ENCODE measurements at places on chromosomes 3 and 15. TPM values are rescaled to one million over a fixed set of nuclear protein-coding genes. Genes with fewer than 3 reads are reported as not detected.
A peak's percentile ranks its signal among the peaks of the same experiment; 100 is the strongest.

The ANKUB1 gene
- not detected for total RNA-seq

The GPR62 gene
- total RNA-seq: not detected

The MASP1 gene
- 0.44 TPM for total RNA-seq

- peak overlapping the region; percentile 99 for H3K27ac ChIP-seq
Observed at GRCh38 chr3:119322021-119322834, 28.0 kb downstream of the ARHGAP31 start.

GRCh38 chr3:127534564-127534963, 56.0 kb downstream of the TPRA1 start:
- H3K4me3 ChIP-seq: no peak overlapping the region
- H3K27ac ChIP-seq: no peak overlapping the region
- peaks cover 2% of the 10 kb centered on the region for H3K36me3 ChIP-seq
- H3K27me3 ChIP-seq: peaks cover 47% of the 10 kb centered on the region
- H3K4me1 ChIP-seq: peaks cover 6% of the 10 kb centered on the region
- DNase-seq: no peak

DNA sequence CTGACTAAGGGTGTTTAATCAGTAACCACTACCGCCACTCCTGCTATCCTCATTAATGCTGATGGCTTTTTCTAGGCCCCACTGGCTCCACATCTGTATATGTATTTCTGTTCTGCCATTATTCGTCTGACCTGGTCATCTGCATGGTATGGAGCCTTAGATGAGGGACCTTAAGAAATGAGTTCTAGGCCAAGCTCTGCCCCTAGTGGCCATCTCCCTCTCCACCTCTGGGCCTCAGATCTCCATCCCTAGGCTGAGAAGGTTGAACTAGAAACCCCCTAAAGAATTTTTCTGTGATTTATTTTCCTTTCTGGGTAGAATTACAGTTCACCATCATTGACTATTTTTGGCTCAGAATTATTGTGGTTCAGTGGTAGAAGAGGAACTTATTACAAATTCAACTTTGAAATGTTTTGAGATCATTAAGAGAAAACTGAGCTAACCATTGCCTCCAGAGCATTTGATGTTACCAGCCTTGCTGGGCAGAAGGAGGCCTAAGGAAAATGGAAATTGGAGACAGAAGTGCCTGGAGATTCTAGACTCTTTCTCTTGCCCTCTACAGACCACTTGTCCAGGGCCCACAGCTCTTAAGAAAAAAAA, 325.2 kb upstream of the NR2E3 start:
- peaks cover 2% of the 10 kb centered on the region for H3K36me3 ChIP-seq
- H3K27ac ChIP-seq: no peak overlapping the region
- peaks cover 54% of the 10 kb centered on the region for H3K27me3 ChIP-seq

- no peak overlapping the region for H3K27ac ChIP-seq
- no peaks in the 10 kb centered on the region for H3K4me1 ChIP-seq
- DNase-seq: no peak
- H3K36me3 ChIP-seq: no peaks in the 10 kb centered on the region
- H3K27me3 ChIP-seq: no peaks in the 10 kb centered on the region
- no peak overlapping the region for H3K4me3 ChIP-seq
Observed at GRCh38 chr3:175428466-175428865, 569.3 kb downstream of the NAALADL2 start.

The PPARG gene
- total RNA-seq: 1.2 TPM

The TRPC1 gene
- total RNA-seq: 3.3 TPM

DNA sequence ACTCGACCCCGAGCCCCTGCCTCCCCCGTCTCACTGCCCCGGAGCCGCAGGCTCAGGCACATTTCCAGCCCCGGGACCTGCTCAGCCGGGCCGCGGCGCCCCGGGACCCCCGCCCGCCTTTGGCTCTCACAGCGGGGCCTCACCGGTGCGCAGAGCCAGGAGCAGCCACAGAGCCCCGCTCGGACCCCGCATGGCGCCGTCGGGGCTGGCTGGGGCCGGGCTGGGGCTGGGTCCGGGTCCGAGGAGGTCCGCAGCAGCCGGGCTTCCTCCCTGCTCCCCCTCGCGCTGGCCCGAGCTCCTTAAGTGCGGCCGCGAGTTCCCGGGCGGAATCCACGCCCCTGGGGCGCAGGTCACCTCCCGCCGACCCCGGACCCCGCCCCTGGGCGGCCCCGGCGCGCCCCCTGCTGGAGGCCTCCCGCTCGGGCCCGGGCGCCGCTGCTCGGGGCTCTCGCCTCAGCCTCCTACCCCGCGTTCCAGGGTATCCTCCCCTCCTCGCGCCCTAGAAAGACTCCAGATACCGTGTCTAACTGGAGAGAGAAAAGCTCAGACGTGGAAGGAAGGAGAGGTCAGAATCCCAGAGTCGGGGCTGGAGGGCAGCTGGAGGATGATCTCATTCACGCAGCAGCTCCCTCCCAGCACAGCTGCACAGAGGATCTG, at the start of gene MELTF:
Gene MELTF, minus strand, starts transcription at position 307 of the 657 bp plus-strand sequence. Its CDS starts 115 bp downstream, at position 192.
- H3K4me1 ChIP-seq: peaks cover 7% of the 10 kb centered on the region
- DNase-seq: peak; percentile 75

GRCh38 chr15:34847598-34847997, 52.2 kb upstream of the ACTC1 start:
- no peak for DNase-seq
- H3K27ac ChIP-seq: no peak overlapping the region
- no peaks in the 10 kb centered on the region for H3K36me3 ChIP-seq
- H3K4me1 ChIP-seq: peaks cover 2% of the 10 kb centered on the region
- H3K4me3 ChIP-seq: no peak overlapping the region

DNA sequence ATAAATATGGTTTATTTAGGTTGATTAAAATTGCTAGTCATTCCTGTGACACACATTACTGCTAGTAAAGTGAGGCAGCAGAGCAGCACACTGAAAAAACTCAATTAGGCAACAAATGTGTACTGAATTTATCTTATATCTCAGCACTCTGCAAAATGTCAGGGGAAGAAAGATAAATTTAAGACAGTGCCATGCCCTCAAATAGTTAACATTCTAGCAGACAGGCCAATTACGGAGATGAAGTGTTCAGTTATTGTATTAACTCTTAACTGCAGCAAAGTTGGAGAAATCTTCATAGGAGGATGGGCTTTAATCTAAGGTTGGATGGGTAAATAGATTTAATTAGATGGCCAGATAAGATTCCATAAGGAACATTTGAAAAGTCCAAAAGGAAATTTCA, 127.9 kb downstream of the PCCB start:
- H3K27ac ChIP-seq: no peak overlapping the region
- peaks cover 5% of the 10 kb centered on the region for H3K36me3 ChIP-seq
- peaks cover 4% of the 10 kb centered on the region for H3K4me1 ChIP-seq
- H3K4me3 ChIP-seq: no peak overlapping the region

DNA sequence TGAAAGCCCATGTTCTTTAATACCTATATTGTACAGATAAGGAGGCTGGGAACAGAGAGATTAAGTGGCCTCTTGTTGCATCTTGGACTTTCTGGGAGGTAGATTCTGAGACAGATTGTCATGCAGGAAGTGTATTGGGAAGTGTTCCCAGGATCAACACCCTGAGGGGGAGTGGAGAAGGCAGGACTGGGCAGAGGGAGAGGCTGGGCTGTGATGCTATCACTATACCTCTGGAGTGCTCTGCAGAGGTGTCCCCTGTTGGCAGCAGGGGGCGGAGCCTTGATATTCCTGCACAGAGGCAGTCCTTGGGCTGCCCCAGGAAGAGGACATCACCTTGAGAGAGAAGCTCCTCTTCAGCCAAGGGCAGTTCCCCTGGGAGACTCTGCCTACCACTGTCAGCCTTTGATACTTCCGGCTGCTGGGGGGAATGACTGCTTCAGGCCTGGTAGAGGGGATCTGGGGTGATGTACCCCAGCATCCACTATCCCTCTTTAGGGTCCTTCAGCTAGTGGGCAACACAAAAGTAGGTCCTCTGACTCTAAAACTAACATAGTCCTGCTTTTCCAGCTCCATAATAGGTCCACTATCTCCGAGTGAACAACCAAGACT, 97.4 kb upstream of the RNU6-1 start:
- DNase-seq: no peak
- H3K36me3 ChIP-seq: peaks cover 4% of the 10 kb centered on the region

Measured in T-helper 17 cell (primary cell).